ENCODE measurements at places on chromosomes 7 and 10. TPM values are rescaled to one million over a fixed set of nuclear protein-coding genes. Genes with fewer than 3 reads are reported as not detected.

The ANKRD2 gene
- not detected for total RNA-seq

- no peaks in the 10 kb centered on the region for H3K36me3 ChIP-seq
- DNase-seq, result no peak
- peaks cover 6% of the 10 kb centered on the region for H3K27me3 ChIP-seq
- no peak overlapping the region for H3K4me3 ChIP-seq
Observed at GRCh38 chr7:22346383-22347107, 10.4 kb downstream of the RAPGEF5 start.

- no peaks in the 10 kb centered on the region for H3K4me1 ChIP-seq
- no peaks in the 10 kb centered on the region for H3K36me3 ChIP-seq
- DNase-seq, result no peak
- no peak overlapping the region for H3K27ac ChIP-seq
Observed at GRCh38 chr7:19327018-19327417, 181.8 kb upstream of the FERD3L start.

GRCh38 chr10:133286366-133286765 is 9.7 kb upstream of the ADAM8 start:
- no peaks in the 10 kb centered on the region for H3K4me1 ChIP-seq
- no peak overlapping the region for H3K27ac ChIP-seq
- peaks cover 59% of the 10 kb centered on the region for H3K36me3 ChIP-seq
- H3K27me3 ChIP-seq, result no peaks in the 10 kb centered on the region
- H3K4me3 ChIP-seq, result no peak overlapping the region
